SW 1271 (cell line): ENCODE measurements at places on chromosomes 1 and 21.

DNA sequence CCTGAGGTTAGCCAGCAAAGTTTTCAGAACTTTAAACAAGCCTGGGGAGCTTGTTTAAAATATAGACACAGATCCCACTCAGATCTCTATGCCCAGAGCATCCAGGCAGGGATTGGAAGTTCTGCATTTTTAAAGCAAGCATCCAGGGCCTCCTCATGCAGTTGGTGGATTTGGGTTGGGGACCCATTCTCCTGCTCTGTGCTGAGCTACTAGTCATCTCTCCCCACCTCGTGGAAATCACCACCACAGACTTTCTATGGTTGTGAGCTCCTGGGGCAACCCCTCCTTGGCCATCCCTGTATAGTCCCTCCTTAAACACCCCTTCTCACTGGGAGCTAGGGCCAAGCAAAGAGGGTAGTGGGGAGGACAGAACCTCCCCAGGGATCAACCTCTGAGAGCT is 73.5 kb upstream of the CASZ1 start:
- DNase-seq: no peak

- DNase-seq: no peak
These were observed at the start of gene TGFB2 for GRCh38 chr1:218344814-218345672. Gene TGFB2 (plus strand): TSS chr1:218345336. CDS start chr1:218346702, 1,366 bp downstream.

DNA sequence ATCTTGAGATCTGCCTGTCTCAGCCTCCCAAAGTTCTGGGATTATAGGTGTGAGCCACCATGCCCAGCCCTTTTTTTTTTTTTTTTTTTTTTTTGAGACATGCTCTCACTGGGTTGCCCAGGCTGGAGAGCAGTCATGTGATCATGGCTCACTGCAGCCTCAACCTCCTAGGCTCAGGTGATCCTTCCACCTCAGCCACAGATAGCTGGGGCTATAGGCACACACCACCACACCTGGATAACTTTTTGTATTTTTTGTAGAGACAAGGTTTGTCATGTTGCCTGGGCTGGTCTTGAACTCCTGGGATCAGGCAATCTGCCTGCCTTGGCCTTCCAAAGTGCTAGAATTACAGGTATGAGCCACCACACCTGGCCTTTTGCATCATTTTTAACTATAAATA is 17.7 kb upstream of the PRRC2C start:
- DNase-seq: no peak

DNA sequence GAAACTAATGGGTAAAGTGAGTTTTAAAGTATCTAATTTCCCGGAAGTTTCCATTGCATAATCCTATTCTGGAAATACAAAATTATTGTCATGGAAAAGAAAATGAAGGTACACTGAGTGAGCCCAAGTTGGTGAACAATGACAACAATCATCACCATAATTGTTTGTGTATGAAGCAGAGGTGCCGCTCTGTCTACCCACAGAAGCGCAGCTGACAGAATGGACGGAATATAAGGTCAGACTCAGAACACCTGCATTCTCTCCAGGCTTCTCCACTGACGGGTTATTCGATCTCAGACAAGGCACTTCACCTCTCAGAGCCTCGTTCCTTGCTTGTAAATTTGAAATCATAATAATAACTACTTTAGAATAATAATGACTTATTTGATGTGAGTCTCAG is 99.1 kb upstream of the NGF start:
- DNase-seq: no peak

DNA sequence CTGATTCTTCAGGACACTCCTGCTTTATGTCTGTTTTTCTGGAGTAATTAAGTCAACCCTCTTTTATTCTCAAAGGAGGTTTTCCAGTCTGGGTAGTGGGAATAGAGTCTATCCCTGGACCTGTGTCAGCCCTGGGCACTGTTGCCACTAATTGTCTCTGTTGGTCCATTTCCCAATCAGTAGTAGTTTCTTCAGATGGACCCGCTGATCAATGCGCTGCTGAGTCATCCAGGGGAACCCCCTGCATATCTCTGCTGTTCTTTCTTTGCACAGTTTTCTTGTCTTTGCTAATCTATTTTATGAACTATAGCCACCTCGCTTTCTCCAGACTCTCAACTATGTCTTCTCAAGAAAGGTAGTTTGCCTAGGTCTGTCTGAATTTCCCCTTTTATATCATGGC is 82.5 kb downstream of the TNNI3K start:
- no peak for DNase-seq

GRCh38 chr1:58854576-58854975 is 70.7 kb upstream of the JUN start:
- DNase-seq: no peak

- no peak for DNase-seq
These were observed 30.4 kb downstream of the MORC3 start for GRCh38 chr21:36350282-36350910.
